MCF 10A (cell line): ENCODE measurements at places on chromosomes 13 and 19.

DNA sequence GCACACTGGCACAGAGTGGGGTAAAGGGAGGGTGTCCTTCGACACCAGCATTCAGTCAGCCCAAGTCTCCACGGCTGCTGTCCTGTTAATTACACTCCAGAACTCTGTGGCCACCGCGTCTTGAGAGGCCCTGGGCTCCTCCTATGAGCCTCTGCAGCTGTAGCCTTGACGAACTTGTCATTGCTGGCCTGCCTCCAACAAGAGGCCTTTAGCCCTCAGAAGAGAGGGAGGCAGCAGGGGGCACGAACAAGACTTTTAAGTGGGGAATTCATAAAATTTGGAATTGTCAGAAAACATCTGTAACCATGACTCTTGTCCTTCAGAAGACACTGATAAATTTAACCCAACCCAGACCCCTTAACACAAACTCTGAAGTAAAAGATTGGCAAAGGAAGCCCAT, 241.9 kb downstream of the UQCRFS1 start:
- DNase-seq: no peak

- DNase-seq: no peak
Observed at GRCh38 chr19:45153339-45154063, 7.3 kb downstream of the NKPD1 start.

GRCh38 chr13:112486386-112487126, 101.4 kb downstream of the TUBGCP3 start:
- DNase-seq: no peak

DNA sequence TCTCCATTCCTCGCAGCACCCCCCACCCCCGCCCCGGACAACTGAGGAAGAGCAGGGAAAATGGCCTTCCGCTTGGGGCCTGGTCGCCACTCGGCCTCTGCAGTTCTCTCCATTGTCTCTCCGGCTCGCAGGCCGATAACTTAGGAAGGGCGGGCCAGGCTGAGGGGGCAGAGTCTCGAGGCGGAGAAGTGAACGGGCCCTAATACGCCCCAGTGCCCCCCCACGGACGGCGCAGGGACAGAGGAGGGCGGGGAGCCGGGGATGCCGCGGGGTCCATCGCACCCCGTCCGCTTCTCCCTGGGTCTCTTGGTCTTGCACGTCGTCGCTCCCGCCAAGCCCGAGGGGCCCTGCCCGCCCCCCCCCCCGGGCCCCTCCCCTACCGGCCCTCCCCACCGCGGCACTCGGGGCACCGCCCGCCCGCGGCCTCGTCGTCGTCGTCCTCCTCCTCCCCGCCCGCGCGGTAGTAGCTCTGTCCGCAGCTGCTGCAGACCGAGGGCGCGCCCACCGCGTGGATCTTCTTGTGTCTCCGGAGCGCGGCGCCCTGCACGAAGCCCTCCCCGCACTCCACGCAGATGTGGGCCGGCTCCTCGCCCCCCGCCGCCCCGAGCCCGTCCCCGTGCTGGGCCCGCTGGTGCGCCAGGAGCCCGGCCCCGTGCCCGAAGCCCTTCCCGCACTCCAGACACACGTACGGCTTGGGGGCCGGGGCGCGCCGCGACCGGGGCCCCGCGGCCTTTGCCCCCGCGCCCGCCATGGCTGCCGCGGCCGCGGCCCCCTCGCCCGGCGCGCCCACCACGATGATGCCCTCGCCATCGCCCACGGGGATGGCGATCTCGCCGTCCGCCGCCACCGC, 33.2 kb downstream of the ZNF787 start:
- DNase-seq: no peak

DNA sequence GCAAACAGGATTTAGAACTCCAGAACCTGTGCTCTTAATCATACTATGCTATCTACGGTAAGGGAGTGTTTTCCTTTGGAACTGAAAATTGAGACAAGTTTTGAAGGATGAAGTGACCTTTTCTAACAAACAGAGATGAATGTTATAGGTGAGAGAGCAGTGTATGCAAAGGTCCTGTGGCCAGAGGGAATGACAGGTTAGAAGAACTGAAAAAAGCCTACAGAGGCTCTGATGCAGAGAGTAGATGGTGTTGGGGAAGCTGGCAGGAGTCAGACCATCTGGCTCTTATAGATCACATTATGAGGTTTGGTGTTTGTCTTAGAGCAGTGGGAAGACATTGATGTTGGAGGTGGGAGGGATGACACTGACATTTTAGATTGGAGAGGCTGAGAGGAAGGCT, 2.0 kb downstream of the PCCA start:
- no peak for DNase-seq

- peak; percentile 88 for DNase-seq
Observed at GRCh38 chr13:95660981-95661581, 15.9 kb upstream of the DNAJC3 start.

DNA sequence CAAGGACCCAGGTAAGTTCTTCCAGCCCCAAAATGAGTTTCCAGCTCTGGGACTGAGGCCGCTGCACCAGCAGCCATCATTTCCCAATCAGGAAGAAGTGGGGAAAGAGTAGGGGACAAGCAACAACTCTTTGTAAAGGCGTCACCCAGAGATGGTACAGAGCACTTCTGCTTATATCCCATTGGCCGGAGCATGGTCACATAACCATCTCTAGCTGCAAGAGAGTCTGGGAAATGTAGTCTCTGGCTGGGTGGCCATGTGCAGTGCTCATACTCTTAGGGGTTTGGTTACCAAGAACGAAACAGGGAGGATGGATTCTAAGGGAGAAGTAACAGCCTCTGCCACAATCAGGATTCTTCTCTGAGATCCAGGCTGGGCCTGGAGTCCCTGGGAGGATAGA, 26.3 kb downstream of the CKM start:
- no peak for DNase-seq

- no peak for DNase-seq
Observed at GRCh38 chr13:42786715-42787114, 5.3 kb downstream of the FAM216B start.
